NB4 (cell line): ENCODE measurements at places on chromosomes 13 and 19.
A peak's percentile ranks its signal among the peaks of the same experiment; 100 is the strongest.

DNA sequence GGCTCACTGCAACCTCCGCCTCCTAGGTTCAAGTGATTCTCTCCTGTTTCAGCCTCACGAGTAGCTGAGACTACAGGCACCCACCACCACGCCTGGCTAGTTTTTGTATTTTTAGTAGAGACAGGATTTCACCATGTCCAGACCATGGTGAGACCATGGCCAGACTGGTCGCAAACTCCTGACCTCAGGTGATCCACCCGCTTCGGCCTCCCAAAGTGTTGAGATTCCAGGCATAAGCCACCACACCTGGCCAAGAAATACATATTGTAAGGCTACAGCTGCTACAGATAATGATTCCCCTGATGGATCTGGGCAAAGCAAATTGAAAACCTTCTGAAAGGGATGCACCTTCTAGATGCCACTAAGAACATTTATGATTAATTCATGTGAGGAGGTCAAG, 17.8 kb downstream of the PLPP2 start:
- no peak for DNase-seq

DNA sequence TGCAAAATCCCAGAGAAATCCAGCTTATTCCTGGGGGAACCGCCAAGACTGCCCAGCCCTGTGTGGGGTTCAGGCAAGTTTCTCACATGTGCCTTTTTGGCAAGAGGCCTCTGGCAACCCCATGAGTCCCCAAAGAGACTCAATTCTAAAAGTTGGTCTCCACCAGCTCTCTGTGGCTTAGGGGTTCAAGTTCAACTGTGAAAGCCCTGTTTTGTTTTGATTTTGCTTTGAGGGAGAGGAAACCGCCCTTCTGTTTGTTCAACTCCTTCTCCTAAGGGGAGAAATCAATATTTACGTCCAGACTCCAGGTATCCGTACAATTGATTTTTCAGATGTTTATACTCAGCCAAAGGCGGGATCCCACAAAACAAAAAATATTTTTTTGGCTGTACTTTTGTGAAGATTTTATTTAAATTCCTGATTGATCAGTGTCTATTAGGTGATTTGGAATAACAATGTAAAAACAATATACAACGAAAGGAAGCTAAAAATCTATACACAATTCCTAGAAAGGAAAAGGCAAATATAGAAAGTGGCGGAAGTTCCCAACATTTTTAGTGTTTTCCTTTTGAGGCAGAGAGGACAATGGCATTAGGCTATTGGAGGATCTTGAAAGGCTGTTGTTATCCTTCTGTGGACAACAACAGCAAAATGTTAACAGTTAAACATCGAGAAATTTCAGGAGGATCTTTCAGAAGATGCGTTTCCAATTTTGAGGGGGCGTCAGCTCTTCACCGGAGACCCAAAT, 583 bp upstream of the LDLR start:
- DNase-seq = no peak

- DNase-seq = no peak
Observed at GRCh38 chr19:45350477-45351058, 10.0 kb downstream of the KLC3 start.

- DNase-seq = no peak
Observed at GRCh38 chr13:108226184-108226583, 8.0 kb downstream of the ABHD13 start.

DNA sequence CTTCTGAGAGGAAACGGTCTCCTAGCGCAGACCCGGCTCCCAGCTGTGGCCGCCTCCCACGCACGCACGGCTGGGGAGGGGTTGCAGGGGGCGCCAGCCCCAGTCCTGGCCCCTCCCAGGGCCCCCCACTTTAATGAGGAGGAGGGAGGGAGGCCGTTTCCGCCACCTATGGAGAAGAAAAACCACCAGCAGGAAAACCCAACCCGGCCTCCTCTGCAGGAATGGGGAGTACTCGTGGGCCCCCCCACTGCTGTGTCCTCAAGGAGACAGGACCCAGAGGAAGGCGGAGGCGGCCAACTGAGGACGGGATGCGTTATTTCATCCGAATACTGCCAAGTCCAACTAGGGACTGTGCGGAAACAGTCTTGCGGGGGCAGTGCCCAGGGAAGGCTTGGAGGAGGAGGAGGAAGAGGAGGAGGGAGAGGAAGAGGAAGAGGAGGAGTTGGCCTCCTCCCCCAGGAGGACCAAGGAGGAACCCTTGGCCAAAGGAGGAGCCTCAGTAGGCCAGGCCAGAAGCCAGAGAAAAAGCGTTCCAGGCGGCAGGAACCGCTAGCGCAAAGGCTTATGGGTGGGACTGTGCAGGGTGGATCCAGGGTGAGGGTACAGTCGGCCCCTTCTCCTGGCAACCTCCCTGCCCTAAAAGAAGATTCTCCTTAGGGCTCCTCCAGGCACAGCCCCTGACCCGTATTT, 3.9 kb upstream of the SSBP4 start:
- peak; percentile 94 for DNase-seq

DNA sequence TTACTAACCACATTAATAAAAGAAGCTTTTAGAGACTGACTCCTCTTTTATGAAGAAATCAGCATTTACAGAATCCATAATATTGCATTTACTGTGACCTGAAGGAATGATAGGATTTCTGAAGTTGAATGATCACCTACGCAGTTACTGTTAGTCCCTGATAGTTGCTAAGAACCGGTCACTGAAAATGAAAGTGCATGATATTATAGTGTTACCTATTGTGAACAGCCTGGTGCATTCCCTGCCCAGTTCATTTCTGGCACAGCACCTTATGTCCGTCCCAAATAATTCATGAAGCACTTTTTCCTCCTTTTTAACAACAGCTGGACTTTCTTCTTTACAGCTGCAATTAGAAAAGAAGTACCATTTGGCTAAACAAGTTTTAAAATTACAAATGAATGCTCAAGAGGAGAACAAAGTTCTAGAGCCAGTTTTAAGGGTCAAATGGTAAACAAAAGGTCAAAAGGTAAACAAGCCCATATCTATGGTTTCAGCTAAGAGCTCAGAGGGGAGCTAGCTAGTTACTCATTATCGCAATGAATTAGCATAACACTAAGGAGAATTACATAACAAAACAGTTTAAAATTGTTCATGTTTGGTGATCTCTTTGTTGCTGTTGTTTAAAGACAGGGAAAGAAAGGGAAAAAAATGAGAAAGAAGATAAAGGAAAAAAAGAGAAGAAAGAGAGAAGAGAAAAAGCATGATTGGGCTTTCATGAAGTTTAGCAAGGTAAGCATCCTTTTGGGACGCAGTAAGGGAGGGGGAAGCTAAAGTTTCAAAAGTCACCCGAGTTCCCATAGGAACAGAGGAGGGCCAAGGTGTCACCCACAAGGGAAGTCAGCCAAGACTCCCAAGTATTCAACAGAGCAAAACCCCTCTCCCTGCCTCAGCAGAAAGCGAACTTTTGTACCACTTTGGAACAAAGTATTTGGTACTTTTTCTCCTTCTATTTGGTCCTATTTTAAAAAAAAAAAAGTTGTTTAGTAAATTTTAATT, 50.2 kb downstream of the FLT3 start:
- no peak for DNase-seq

DNA sequence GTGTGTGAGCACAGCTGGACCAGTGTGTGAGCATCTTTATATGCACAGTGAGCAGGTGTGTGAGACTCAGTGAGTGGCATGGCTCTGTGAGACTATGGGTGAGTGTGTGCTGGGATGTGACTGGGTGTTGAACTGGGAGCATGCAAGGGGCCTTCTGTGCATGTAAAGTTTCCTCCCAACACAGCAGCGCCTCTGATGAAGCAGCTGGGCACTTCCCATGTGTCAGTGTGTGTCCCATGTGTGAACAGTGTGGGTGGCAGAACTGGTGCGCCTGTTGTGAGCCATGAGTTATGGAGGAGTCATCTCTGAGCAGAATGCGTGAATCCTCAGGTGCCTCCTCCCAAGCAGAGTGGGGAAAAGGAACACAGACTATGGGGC, 24.1 kb downstream of the LGALS16 start:
- DNase-seq = no peak

DNA sequence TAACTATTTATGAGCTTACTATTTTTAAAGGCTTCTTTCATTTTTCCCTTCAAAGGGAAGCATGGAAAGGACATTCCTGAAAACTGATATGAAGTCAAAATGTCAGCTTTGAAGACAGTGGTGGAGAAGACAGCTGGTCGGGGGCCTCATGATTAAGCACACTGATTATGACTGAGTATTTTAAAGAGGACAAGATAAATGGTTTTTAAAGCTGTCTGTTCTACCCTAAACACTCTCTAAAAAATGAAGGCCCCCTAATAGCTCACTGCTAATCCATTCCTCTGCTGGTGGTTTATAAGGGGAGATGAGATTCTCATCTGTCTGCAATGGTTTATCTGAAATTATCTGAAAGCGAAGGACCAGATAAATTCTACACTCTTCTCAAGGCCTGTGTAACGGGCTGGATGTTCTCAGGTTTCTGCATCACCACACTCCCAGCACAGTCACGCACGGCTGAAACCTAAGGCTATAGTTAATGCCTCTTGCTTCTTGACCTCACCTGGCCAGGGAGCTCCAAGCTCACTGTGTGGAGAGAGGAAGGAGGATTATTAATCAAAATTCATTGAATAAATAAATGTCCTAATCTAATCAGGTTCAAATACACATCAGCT, 86.9 kb upstream of the DOCK9 start:
- no peak for DNase-seq
